Stimulated activated CD4-positive, alpha-beta T cell treated with anti-CD3 and anti-CD28 coated beads, Interleukin-15, amount 100 ng/mL, for 1 hour (primary cell): ENCODE measurements at places on chromosomes 11 and 22.

- DNase-seq: no peak
These were observed 30.3 kb upstream of the WNT7B start for GRCh38 chr22:46007003-46007847.

DNA sequence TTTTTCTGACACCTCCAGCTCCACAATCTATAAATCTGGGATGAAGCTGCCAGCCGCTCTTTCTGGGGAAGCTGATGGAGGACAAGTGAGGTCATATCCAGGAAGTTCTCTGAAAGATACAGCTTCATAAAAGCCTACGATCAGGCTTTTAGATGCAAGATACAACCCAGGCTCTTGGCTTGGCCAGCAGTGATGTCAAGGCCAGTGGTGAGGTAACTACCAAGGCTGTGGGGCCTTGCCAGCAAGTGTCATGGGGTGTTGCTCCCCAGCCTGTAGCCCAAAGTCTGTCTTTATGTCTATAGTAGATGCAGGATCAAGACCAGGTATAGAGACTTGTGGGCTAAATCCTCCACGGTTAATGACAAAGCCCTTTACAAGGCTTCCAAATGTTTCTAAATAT lies 70.1 kb upstream of the TIMP3 start:
- DNase-seq: no peak

DNA sequence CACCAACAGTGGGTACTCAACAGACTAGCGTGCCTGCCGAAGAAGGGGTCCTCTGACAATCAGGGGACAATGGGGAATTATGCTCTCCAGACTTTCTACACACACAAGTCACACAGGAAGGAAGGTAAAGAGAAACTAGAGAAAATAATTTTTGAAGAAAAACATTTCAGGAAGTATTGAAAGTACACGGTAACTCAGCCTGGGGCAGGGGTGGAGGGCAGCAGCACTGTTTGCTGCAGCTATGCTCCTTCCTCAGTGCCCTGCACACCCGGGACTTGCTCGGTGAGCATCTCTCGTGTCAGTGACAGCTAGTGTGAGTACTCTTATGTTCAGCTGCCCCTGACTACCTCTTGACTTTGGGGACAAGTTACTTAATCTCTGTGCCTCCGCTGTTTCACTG lies 18.0 kb upstream of the APOA1 start:
- DNase-seq: no peak

DNA sequence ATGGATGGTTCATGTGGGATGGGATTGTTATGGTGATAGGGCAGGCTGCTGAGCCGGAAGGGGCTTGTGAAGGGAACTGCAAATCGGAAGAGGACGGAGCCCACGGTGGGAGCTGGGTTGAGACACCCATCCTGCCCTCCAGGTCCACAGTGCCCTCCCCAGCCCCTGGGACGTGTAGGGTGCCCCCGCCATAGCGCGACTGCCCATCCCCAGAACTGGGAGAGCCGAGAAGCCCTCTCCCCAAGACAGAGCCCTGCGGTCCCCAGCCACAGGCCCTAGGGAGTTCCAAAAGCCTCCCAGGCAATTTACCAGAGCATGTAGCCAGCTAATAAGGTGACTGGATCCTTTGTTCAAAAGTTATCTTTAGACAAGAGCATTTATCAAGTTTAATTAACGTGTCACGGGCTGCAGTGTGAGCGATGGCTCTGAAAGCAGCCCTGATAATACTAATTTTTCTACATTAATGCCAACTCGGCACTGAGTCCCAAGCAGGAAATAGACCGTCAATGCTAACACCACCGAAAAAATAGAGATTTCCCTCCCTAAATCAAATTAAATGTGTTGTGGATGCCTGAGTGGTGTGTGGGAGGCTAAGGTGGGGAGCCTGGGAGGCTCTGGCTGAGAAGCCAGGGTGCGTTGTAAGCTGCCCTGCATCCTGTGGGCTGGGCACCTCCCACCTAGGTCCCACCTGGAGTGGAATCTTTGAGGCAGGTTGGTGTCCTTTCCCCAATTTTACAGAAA lies 76.8 kb upstream of the RTL6 start:
- no peak for DNase-seq

- DNase-seq: no peak
These were observed 37.7 kb downstream of the RTL6 start for GRCh38 chr22:44460287-44460686.

DNA sequence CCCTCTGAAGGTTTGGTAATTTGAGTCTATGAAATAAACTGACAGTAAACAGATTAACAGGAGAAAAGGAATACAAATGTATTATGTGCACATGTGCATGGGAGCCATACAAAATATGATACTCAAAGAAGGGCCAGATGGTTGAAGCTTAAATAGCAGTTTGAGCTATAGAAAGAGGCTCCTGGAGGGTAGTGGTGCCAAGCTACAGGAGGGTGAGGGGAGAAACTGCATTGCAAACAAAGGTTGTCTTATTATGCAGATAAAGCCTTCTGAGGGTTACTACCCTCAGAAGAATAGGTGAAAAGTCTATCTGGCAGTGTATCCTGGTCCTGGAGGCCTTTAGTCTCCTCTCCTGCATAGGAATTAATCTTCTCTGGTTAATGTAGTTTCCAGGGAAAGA lies 267.3 kb upstream of the MPPED2 start:
- DNase-seq: no peak

- no peak for DNase-seq
These were observed 186.5 kb downstream of the DYNC2H1 start for GRCh38 chr11:103295704-103296103.
